ENCODE measurements at places on chromosomes 13 and 19. TPM values are rescaled to one million over a fixed set of nuclear protein-coding genes. Genes with fewer than 3 reads are reported as not detected.

DNA sequence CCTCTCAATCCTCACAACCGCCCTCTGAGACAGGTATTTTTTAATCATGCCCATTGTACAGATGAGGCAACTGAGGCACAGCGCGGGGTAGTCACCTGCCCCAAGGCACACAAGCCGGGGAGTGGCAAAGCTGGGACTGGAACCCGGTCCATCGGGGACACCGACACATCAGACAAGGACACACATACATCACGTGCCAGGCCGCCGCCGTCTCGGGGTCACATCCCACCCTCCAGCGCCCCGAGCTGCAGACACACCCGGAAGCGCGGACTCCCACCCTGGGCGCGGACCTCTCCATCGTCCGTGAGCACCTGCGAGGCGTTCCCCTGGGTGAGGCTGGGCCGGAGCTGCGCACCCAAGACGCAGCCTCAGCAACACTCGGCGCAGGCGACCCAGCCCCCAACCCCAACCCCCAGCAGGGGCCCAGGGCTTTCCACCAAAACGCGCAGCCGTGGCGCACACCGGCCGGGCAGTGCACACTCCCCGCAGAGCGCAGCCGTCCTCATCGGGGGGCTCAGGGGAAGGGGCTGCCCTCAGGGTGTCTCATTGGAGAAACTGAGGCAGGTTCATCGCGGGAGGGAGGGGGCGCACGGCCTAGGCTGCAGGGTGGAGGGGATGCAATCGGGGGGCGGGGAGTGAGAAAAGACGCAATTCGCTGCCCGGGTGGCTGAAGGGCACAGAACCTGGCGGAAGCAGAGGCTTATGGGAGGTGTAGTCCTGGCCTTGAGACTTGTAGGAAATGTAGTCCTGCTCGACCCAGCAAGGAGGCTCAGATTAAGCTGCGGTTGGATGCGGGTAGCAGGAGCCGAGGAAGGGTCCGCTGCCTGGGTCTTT is 1.9 kb upstream of the LMTK3 start:
- DNase-seq, result peak; percentile 56

DNA sequence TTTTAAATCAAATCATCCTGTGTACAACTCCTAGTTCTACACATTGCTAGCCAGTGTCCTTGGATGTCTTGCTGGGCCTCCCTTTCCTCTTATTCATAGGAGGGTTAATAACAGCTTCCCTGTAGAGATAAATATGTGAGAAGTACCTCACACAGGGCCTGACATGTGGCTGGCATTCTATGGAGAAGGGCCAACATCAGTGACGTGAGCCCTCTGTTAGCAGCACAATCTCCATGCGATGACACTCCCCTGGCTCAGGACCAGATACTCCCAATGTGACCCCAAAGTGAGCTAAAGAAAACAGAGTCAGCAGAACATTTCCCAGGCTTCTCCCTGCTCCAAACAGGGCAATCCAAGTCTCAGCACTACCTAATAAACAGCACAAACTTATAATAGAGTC is 818.4 kb downstream of the DIAPH3 start:
- no peak for DNase-seq

- no peak for DNase-seq
Measured at GRCh38 chr13:92513672-92514071, 712.9 kb upstream of the GPC6 start.

DNA sequence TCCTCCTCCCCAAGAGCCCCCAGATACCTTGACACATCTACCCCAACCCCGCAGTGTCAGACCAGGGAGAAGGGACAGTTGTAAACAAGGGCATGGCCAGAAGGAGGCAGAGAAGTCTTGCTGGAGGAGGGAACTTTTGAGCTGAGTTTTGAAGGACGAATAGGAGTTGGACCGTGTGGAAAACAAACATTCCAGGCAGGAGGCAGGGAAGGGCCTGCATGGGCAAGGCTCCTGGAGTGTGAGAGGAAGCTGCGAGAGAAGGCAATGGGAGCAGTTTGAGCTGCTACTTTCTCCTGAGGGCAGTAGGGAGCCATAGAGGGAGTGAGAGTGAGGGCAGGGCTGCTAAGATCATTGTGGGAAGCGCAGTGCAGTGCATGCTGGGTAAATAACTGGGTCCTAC is 23.3 kb downstream of the IL12RB1 start:
- DNase-seq, result peak; percentile 50

Gene TEX101
- total RNA-seq, result not detected

- no peak for DNase-seq
Measured at GRCh38 chr19:31334101-31334848, 15.0 kb downstream of the TSHZ3 start.

DNA sequence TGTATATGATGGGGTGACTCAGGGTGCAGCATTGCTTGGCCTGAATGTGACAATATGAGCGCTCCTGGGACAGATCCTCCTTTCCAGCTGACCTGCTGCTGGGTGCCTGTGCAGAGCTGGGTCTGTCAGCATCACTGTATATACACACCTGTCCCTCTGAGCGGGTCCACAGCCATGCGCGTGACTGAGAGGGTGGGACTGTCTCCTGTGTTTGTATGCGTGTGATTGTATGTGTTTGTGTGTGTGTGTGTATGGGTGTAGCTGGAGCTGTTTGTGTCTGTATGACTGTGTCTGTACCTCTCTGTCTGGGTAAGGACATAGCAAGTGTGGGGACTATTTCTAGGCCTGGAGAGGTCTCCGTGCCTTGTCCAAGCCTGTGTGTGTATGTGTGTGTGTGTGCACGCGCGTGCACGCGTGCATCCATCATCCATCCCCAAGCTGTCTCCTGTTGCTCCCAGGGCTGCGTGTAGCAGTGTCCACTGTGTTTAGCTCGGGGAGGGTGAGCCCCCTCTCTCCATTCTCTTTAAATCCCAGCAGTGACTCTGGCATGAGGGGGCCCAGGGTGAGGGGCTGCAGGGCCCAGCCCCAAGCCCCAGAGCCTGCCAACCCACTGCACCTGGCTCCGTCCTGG is 8.3 kb downstream of the IGLON5 start:
- no peak for DNase-seq

Gene ZNF546
- 2.7 TPM for total RNA-seq

DNA sequence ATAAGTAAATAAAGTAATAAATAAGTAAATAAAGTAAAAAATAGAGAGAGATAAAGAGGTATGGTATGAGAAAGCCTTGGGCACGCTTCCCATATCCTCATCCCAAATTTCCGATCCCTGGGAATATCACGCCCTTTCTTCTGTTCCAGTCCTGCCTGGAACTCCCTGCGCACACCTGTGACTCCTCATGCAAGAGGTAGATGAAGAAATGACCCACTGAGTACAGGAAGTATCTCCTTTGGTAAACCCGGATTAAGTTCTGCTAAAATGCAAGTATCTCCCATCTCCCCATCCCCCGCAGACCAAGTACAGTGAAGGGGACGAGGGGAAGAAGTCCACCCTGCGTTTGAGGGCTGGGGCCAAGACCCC is 399 bp upstream of the ZNF136 start:
- DNase-seq, result no peak

GRCh38 chr13:73000027-73000674 is 58.7 kb upstream of the KLF5 start:
- no peak for DNase-seq

GRCh38 chr13:101317986-101318523 is 98.3 kb downstream of the NALCN start:
- DNase-seq, result no peak

DNA sequence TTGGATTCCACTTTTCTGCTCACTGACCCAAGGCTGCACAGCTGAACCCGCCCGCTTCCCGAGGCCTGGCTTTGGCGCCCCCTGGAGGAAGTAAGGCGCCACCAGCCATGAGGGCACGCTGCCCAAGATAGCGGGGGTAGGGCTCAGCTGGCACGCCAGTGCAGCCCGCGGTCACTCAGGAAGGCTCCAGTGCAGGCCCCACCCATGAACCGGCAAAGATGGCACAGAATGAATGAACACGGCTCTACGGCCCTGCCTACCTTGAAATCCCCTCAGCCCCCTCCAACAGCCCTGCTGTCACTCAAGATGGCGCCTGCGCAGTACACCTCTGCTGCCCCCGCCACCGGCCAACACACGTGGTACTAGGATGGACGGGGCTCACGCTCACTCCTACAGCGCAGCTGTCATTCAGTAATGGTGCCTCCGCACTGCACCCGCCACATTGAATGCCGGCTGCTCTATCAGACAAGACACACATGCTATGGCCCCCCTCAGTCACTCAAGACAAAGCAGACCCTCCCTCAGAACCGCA is 3.0 kb downstream of the PEG3 start:
- DNase-seq, result no peak

Gene PSG3
- not detected for total RNA-seq

- DNase-seq, result no peak
Measured at GRCh38 chr13:110592665-110593064, 22.7 kb upstream of the NAXD start.

Gene ZNF442
- not detected for total RNA-seq

GRCh38 chr19:44204772-44205171 is 7.6 kb upstream of the ZNF227 start:
- DNase-seq, result no peak

DNA sequence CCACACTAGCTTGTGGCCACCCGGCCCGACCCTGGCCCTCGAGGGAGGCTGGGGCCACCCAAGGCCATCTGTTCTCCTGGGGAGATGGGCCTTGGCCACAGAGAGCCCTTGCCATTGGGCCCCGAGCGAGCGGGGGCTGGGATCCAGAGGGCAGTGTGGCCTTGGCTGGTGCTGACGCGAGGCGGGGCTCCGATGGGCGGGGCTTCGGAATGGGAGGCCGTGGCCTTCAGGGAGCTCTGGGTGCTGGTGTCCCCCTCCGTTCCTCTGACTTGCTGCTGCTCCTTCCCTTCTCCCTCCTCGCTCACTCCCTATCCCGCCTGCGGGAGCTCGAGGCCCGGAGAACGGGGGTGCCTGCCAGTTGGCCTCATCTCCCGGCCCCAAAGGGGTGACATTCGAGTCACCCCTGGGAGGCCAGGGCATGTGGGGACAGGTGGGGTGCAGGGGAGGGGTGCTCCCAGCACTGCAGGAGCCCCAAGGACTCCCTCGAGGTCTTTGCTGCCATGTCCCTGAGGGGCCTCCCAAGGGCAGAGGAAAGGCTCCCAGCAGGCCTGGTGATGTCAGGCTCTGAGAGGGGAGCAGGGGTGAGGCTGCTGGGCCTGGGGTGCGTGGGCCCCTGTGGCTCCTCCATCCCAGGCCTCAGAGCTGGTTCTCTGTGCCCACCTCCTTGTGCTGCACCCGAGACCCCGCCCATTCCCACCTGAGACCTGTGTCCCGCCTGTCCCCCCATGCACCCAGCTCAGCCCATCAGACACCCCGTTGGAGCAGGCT is 4.2 kb downstream of the NCLN start:
- no peak for DNase-seq

DNA sequence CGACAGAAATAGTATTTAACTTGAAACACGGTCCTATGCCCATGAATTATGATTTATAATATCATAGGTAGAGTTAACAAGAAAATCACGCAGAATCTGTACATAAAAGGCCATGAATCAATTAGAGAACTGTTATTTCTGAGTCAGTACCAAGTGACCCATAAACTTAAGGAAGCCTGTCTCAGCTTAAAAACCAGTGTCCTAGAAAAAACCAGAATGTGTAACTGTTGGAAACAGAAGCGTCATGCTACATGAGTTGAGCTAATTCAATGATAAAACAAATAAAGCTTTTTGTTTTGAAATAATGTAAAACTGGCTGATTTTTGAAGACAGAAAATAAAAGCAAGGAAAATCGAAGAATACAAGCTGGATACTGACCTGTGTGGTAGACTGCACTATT is 34.8 kb upstream of the SGCG start:
- no peak for DNase-seq

Measured in NCI-H460 (cell line).